ENCODE measurements at places on chromosomes 3 and 15.

DNA sequence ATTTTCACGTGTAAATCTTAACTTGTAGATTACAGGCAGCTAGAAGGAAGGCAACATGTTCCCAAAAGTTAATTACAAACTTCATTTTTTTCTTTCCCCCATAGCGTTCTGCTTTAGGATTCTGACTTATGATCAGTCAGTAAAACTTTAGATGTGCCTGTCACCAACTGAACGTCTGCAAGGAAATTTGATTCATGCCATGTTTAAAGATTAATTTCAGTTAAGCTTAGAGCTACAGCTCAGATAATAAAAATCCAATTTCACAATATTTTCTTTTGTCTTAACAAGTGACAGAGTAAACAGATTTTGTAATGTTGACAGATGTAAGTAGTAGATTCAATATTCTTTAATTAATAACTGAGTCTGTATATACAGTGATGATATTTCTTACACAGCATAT lies 253.1 kb downstream of the NFKBIZ start:
- no peak for DNase-seq

GRCh38 chr15:78695854-78696253 lies 54.8 kb upstream of the CHRNB4 start:
- no peak for DNase-seq

DNA sequence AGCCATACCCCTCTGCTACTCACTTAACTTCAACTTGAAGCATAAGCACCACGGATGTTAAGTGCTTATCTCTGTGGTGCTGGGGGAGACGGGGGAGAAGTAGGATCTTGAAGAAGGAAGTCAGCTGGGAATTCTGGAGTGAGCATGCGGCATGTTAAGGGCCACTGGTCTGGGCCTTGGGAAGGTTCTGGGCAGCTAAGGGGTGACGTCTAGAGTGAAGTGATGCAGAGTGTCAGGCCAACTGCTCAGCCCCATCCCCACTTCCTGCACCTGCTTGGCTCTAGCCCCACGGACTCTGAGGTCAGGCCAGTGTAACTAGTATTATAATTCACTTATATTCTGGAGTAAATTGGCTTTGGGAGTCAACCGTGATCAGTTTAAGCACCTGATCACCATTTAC lies 228.6 kb downstream of the FMN1 start:
- DNase-seq = no peak

- DNase-seq = no peak
Observed at GRCh38 chr15:86762874-86763273, 683.2 kb downstream of the AGBL1 start.

- DNase-seq = no peak
Observed at GRCh38 chr3:71577011-71577410, 6.5 kb downstream of the FOXP1 start.

GRCh38 chr15:38332711-38333110 lies 80.1 kb downstream of the SPRED1 start:
- no peak for DNase-seq

DNA sequence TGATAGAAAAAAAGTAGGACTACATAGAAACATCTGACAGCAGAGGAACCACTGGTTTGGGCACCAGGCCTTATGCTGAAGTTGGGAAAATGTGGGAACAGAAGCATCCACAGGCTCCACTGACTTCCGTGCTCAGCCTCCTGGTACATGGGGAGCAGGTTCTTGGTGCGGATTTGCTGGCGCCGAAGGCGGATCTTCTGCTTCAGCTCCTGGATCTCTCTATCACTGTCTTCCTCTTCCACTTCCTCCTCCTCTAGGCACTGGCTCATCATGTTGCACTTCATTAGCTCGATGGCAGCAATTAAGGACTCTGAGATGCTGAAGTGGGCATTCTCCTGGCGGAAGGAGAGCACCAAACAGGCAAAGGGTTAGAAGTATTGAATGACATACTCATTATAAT lies 42.5 kb downstream of the RUBCN start:
- no peak for DNase-seq

DNA sequence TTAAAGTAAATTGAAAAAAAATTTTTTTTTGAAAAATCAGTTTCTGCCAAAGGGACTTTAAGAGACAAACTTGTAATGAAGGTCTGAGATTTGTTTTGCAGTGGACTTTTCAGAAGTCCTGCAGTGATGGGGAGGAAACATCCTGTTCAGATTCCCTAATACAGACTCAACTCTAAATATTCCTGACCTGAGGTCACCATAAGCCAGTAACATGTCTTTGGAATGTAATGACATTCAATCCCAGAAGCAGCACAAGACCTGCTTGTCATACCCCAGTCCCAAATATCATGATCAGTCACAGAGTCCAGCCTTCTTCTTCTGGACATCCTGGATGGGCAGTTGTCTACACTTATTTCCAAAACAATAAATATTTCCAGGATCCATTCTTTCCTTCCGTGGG lies 53.6 kb downstream of the TMEM39A start:
- no peak for DNase-seq

- DNase-seq = no peak
Observed at GRCh38 chr3:23659840-23660430, 145.8 kb upstream of the UBE2E1 start.

GRCh38 chr15:100729461-100729860 lies 127.1 kb downstream of the ASB7 start:
- no peak for DNase-seq

DNA sequence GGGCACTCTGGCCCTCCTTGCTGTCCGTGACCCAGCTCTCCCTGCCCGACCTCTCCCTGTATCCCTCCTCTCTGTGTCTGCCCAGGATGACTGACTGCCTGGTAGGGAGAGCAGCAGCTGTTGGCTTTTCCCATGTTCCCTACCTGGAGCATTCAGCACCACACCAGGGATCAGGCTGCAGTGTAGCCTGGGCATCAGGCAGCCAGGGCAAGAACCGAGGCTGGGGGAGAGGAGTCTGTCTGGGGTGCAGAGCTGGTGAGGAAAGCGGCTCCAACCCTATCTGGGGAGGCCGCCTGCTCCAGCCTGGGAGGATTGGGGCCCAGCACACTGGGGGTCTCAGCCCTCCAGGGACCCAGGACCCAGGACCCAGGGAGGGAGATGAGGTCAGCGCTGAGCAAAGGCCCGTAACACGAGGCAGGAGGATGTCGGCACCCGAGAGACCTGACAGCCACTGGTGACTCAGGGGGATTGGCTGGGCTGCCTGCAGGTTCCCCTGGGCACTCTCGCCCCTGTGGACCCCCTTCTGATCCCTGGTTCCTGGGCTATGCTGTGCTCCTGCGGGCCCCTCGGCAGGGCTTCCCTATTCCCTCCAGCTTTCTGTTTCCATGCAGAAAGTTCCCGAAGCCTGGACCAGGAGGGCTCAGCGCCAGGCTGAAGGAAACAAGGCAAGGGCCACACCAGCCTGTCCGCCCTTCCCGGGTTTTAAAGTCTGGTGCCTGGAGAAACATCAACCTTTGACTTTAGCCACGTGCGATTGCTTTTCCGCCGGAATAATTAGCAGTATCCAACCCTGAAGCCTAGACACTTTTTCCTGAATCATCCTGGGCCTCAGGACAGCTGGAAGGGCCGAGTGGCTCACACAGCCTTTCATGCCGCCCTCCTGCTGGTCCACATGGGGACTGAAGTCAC lies 128.2 kb upstream of the MEF2A start:
- DNase-seq = no peak

DNA sequence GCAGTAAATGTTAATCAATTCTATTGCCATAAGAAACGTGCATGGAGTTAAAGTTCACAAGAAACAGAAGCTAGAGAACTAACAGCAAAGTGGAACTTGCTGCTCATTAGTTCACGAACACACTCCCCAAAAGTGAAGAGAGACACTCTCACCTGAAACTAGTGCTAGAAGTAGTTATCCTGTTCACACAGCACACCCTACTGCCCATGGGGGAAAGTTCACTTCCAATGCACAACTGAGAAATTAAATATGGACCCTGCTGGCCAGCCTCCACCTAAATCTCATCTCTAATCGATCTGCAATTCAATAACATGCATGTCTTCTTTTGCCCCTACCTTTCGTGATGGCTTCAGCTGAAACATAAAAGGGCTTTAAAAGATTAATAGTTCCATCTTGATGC lies 39.4 kb upstream of the FRMD4B start:
- peak; percentile 21 for DNase-seq

DNA sequence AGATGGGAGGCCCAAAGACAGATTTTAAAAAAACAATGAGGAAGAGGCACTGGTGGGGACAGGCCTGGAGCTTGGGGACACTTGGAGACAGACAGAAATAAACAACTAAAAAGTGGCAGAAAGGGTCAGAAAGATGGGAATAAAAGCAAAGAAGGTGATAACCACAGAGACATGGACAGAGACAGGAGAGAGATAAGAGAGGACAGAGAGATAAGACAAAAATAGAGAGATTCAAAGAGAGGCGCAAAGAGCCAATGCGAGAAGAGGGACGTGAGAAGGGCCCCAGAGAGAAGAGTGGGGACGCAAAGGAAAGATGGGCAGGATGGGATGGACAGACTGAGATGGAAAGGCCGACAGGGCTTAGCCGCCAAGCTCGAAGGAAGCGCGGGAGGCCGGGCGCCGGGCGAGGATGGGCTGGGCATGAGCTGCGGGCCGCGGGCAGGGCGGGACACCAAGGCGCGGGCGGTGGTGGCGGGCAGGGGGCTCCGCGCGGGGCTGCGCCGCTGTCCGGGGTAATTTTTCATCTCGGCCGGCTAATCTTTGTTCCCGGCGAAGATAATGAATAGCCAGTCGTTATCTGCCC lies 3.1 kb upstream of the GATA2 start:
- no peak for DNase-seq

- no peak for DNase-seq
Observed at GRCh38 chr3:151899996-151900395, 26.6 kb downstream of the SUCNR1 start.

DNA sequence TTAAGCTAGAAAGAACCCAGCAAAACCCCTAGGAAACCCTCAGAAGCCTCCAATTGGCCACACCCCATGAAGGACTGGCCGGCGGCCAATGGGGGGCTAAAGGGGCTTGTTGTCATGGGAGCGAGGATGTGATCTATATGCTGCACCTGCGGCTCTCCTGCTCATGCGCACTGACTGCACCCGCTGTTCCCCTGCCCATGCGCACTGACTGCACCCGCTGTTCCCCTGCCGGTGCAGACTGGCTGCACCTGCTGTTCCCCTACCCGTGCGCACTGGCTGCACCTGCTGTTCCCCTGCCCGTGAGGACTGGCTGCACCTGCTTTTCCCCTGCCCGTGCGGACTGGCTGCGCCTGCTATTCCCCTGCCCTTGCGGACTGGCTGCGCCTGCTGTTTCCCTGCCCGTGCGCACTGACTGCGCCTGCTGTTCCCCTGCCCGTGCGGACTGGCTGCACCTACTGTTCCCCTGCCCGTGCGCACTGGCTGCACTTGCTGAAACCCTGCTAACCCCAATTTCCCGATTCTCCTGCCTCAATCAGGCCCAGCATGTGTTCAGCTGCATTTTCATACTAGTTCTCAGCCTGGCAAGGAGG lies 16.8 kb upstream of the MCCC1 start:
- no peak for DNase-seq
